Muscle of arm (tissue), 14 donors: ENCODE measurements at places on chromosomes 7 and 10. TPM values are rescaled to one million over a fixed set of nuclear protein-coding genes. Genes with fewer than 3 reads are reported as not detected.

DNA sequence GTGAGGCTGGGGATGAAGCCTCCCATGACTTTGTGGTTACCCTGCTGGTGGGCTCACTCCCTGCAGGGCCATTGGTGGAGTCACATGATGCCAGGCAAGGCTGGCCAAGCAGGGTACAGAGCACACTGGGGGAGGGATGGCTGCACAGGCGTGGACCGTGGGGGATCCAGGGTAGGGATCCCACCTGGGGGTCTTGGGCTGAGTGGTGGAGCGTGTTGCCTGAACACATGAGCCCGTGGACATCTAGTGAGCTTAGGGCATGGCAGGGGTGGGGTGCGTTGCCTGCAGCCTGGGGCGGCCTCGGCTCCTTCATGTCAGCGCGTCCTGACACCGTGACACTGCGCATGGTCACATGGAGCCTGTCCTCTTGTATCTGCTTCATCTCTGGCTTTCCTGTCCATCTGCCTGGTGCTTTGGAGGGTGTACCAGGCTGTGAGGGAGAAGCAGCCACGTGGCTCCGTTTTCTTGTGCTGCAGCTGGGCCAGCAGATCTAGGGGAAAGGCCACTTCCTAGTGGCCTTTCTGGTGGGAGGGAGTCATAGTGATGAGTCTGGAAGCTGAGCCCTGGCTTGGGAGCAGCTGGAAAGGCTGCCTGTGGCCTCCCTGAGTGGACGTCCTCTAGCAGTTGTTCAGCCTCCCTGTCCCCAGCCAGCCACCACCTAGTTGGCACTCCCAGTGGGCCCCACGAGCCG lies 96.2 kb downstream of the LHPP start:
- no peak for DNase-seq

DNA sequence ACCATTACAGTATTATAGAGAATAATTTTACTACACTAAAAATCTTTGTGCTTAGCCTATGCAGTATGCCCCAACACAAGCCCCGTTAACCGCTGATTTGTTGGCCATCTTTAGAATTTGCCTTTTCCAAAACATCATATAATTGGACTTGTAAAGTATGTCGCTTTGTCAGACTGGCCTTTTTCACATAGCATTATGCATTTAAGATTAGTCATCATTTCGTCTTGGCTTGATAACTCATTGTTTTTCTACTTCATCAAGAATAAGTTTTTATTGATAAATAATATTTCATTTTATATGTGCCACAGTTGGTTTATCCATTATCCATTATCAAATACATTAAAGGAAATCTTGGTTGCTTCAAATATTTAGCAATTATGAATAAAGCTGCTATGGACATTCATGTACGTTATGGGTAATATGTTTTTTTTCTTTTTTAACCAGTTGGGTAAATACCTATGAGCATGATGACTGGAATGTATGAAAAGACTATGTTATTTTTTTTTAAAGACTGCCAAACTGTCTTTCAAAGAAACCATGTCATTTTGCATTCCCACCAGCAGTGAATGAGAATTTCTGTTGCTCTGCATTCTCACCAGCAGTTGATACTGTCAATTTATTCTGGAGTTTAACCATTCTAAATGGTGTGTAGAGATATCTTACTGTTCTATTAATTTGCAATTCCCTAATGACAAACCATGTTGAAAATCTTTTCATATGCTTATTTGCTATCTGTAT lies 273.1 kb upstream of the KCND2 start:
- DNase-seq = no peak

DNA sequence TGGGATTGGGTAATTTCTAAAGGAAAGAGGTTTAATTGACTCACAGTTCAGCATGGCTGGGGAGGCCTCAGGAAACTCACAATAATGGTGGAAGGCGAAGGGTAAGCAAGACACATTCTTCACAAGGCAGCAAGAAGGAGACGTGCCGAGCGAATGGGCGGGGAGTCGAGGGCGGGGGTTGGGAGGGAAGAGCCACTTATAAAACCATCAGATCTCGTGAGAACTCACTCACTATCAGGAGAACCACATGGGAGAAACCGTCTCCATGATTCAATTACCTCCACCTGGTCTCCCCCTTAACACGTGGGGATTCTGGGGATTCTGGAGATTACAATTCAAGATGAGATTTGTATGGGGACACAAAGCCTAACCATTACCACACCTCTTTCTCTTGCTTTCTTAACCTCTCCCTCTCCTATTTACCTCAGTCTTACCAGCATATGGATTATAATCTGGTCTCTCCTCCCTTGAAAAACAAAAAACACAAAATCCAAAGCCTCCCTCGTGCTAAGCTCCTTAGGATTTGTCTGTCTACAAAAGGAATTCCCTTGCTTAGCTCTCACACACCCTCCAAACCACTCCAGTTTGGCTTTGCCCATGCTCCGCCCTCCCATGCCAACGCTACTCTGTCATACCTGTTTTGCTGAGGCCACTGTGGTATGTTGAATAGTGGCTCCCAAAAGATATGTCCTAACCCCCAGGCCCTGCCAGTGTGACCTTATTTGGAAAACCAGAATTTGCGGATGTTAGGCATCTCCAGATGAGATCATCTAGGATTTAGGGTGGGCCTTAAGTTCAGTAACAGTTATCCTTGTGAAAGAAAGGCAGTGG lies 19.6 kb upstream of the EFCAB10 start:
- DNase-seq = no peak

DNA sequence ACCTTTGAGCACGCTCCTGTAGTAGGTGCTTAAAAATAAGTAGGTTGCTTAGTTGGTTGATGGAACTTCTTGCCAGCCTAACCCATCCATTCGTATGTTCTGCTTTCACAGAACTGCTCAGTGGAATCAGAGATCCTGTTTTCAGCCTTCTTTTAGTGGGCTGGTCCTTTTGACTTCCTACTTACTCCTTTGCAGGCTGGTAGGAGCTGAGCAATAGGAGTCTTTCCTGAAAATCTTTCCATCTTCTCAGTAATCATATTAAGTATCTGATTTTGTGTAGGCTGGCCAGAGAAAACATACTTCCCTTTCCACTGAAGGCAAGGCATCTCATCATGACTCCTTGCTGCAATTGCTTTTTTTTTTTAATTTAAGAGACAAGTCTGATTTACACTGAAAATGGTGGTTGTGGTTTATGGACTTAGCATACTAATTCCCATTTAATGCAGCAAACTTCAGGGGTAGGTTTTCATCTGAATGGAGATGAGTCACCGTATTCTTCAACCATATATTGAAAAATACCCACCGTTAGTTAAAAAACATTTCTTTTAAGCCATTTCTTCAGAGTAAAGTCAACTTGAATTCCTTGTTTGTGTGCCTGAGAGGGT lies 208.0 kb downstream of the ZNF365 start:
- DNase-seq = no peak

DNA sequence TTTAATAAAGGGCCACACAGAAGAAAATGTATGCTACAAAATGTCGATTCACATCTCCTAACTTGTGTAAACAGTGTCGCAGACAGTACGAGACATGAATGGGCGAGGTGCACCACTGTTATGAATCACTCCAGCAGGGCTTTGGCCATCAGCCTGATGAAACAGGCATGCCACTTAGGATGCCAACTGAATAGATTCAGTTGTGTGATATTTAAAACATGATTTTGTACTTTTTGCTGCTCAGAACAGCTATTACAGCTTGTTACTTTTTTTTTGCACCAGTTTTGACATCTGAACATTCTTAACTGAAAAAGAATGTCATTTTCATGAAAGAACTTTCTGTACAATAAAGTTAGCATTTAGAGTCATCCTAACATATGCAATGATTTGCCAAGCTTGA lies 138.1 kb downstream of the VTI1A start:
- no peak for DNase-seq

ZNF488 gene
- 2.0 TPM for polyA plus RNA-seq

C10orf53 gene
- polyA plus RNA-seq = 0.08 TPM

GRCh38 chr7:116164552-116165306 lies 45.6 kb upstream of the TES start:
- DNase-seq = no peak

SPACDR gene
- polyA plus RNA-seq = 1.3 TPM

- no peak for DNase-seq
These were observed 70.5 kb upstream of the INSIG1 start for GRCh38 chr7:155227004-155227787.

GRCh38 chr7:1268076-1268815 lies 35.6 kb downstream of the UNCX start:
- DNase-seq = no peak

FOXP2 gene
- polyA plus RNA-seq = 14.7 TPM

OR2A7 gene
- polyA plus RNA-seq = 1.2 TPM

GRCh38 chr10:1163204-1163660 lies 107.0 kb downstream of the WDR37 start:
- no peak for DNase-seq

OR6V1 gene
- not detected for polyA plus RNA-seq

DNA sequence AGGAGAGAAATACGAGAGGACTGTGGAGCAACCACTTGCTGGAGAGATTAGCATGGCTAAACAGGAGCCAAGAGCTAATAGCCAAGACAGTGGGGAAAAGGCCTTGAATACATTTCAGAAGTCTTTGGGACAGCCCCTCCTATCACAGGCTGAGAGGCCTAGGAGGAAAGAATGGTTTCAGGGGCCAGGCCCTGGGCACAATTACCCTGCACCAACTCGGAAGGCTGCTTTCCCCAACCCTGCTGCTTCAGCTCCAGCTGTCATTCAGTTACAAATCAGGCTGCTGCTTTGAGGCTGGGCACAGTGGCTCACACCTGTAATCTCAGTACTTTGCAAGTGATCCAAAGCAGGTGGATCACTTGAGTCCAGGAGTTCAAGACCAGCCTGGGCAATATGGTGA lies 32.0 kb upstream of the SLC35G1 start:
- no peak for DNase-seq

IL2RA gene
- not detected for polyA plus RNA-seq

DNA sequence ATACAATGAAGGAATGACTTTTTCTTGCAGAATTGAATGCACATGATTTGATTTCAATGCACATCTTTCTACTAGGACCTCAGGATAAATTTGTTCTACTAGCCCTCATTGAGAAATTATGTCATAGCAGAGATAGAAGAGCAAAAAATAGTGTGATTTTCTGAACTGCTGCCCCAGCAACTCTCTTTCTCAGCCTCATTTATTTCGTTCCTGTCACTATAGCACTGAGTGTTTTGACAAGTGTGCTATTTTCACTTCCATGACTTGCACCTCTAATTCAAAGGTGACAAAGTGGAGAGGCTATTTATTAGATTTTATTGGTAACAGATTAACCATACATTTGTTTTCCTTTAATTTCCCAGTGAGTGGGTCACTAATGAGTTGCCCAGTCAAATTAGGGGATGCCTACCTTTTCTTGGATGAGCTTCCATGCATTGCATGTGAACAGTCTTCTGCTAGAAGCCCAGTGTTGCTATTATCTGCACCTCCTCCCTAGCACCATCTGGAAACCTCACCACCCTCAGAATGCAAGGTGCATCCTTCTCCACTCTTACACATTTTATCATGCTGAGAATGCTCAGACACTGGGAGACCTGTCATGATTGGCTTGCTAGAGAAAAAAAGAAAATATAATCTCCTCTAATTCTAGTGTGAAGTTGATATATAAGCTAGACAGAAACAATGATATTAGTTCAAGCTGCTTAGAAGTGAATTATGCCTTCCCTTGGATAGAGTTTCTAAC lies 119.6 kb upstream of the CTTNBP2 start:
- DNase-seq = no peak

GRCh38 chr10:76576276-76576962 lies 1061.2 kb downstream of the KCNMA1 start:
- no peak for DNase-seq

DNA sequence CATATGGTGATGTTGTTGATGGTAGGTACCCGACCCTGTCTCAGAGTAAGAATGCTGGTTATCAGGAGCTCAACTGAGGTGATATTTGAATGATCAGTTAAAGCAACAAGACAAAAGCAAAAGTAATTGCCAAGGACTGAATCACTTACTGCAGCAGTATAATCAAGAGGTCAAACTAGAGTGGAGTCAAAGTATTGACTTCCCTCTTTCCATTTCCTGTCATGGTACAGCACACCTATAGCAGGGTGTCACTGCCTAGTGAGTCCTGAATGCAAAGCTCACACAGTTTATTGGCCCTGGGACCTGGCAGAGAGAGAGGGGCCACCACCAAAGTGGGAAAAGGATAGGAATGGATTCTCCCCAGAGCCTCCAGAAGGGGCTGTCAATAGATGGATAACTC lies 886.1 kb upstream of the SORCS1 start:
- DNase-seq = no peak

GRCh38 chr10:11551104-11551503 lies 60.3 kb downstream of the USP6NL start:
- DNase-seq = no peak

GRCh38 chr7:54944179-54944578 lies 74.6 kb upstream of the EGFR start:
- no peak for DNase-seq

TEX36 gene
- not detected for polyA plus RNA-seq

ACTL6B gene
- polyA plus RNA-seq = not detected

ATOH7 gene
- 0.13 TPM for polyA plus RNA-seq

ARL5B gene
- 20.5 TPM for polyA plus RNA-seq

DNA sequence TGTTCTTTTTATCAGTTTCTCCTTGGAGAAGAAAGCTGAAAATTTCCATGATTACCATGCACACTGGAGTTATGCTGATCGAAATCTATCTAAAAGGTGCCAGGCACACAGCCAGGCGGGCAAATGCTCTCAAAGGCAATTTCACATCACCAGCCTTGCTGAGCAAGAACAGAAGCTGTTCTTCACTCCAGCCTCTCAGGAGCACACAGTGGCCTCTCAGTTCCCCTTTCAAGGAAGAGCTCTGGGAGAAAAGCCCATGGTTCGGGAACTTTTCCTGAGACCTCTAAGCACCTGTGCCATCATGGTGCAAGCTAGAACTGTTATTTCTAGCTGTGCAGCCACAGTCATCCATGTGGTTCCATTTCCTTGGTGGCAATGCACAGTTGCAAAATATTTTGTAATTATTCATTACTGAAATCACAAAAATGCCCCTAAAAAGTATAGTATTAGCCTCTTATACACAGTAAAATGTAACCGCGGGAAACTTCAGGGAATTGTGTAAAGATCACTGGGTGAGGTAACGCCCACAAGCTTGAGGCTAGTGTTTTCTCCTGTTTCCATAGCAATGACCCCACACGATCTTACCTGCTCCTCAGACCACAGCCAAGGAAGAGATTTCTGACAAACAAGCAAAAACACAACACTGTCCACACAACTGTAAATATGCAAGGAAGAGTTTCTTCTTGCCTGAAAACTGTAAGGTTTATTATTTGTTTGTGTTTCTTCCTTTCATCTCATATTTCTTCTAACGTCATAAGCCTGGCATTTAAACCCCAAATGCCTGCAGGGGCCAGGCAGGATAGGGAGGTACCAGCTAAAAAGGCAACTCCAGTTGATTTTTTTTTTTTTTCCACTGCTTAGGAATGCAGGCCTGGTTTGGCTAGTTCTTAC lies 121.2 kb downstream of the FAM107B start:
- DNase-seq = no peak
